ENCODE measurements at places on chromosomes 3 and 15.

DNA sequence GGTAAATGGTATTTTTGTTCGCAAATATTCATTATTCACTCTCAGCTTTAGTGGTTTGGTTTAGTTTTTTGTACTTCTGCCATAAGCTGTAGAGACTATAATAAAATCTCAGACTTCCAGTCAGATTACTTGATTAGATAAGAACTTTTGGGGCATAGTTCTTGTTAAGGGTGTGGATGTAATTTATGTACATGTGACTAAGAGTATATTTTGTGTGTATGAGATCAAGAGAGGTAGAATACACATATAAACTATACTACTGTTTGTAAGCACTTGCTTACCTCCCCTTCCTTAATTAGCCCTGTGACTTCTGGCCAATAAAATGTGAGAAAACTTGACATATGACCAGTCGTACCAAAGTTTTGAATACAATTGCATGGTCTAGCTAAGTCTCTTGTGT lies 12.0 kb downstream of the CNTN3 start:
- no peak for DNase-seq

DNA sequence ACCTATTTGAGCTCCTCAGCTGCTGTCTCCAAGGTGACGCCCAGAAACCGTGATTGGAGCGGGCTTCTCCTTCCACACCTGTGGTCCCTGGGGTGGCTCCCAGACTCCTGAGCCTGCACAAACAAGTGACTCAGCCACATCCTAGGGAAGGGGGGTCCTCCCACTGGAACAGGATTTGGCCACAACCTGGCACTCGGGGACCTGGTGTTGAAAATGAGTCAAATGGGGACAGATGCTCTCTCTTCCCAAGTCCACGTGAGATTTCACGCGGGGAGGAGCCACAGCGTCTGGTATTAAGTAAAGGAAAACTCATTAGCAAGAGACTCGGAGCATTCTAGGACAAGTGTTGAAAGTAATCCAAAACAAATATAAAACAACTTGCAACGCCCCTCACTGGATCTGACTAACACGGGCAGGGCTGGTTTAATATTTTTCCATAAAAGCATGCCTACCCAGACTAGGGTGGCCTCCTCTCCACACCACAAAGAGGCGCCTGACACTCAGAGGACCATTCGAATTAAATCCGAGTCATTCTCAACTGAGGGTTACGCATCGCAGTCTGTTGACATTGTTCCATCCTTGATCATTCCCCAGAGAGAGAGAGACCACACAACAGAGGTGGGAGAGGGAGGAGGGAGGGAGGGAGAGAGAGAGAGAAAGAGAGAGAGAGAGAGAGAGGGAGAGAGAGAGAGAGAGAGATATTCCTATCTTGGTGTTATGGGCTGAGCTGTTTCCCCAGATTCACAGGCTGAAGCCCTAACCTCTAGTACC lies 74.4 kb downstream of the MGLL start:
- no peak for DNase-seq

- no peak for DNase-seq
These were observed 23.9 kb upstream of the PLSCR4 start for GRCh38 chr3:146274833-146275232.

DNA sequence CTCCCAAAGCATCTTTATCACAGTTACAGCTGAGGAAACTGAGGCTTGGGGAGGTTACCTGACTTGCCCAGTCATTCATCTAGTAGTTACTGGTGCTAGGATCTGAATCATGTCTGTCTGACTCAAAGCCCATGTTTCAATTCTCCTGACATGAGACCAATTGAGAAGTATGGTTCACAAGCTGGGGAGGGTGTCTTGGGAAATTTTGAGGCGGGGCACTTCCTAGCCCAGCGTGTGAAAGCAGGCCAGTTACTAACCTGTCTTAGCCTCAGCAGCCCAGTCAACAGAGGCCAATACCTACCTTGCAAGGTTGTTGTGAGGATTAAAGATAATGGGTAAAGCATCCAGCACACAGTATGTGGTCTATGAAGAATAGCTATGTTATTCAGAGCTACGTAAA lies 37.0 kb downstream of the CLDN18 start:
- no peak for DNase-seq

GRCh38 chr3:4823986-4824925 lies 155.0 kb upstream of the BHLHE40 start:
- DNase-seq = no peak

- DNase-seq = no peak
These were observed 28.5 kb downstream of the PLSCR4 start for GRCh38 chr3:146222204-146223046.
